ENCODE measurements at places on chromosomes 11 and 22.

GRCh38 chr11:117502779-117503100 lies 175.1 kb downstream of the CEP164 start:
- DNase-seq: no peak

GRCh38 chr11:36953976-36954375 lies 355.9 kb upstream of the RAG2 start:
- no peak for DNase-seq

- peak; percentile 67 for DNase-seq
These were observed 19.9 kb upstream of the MUC5B start for GRCh38 chr11:1202776-1203504.

DNA sequence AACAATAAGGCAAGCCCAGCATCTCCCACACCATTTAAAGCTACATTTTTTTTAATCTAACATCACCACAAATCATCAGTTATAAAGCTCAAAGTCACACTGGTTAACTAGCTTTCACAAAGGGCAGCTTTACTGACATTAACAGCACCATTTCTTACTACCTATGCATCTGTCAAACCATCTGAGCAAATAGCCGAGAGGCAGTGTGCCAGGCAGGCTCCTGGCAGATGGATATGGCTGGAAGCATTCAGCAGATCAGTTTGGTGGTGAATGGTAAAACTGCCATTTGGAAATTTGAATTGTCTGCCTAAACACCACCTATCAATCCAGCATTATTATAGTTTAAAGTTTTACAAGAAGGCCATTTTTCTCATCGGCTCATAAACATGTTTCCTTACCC lies 131.2 kb downstream of the TTC28 start:
- no peak for DNase-seq

GRCh38 chr11:75839851-75840250 lies 24.8 kb downstream of the UVRAG start:
- DNase-seq: no peak

- DNase-seq: no peak
These were observed 928.0 kb upstream of the FAT3 start for GRCh38 chr11:91296629-91297028.

DNA sequence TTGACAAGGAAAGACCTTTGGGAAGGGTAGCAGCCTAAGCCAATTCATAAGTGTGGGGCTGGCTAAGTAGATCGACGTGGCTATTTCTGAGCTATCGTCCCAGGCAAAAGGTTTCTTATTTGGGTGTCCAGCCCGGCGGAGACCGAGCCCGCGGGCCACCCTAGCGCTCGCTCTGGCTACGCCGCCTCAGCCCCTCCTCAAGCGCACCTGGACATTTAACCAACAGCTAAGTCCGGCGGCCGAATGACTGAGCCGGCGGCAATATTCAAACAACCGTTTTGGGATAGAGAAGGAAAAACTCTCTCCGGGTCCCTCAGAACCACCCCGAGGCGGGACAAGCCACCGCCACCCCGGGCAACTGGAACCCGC lies 457 bp downstream of the RNF141 start:
- DNase-seq: no peak

GRCh38 chr11:17719028-17719937 lies at the start of gene MYOD1:
Gene MYOD1, plus strand, starts transcription at chr11:17719571. Its CDS starts 212 bp downstream, at chr11:17719783.
- peak; percentile 43 for DNase-seq
